ENCODE measurements at places on chromosomes 1 and 21. TPM values are rescaled to one million over a fixed set of nuclear protein-coding genes. Genes with fewer than 3 reads are reported as not detected.

DNA sequence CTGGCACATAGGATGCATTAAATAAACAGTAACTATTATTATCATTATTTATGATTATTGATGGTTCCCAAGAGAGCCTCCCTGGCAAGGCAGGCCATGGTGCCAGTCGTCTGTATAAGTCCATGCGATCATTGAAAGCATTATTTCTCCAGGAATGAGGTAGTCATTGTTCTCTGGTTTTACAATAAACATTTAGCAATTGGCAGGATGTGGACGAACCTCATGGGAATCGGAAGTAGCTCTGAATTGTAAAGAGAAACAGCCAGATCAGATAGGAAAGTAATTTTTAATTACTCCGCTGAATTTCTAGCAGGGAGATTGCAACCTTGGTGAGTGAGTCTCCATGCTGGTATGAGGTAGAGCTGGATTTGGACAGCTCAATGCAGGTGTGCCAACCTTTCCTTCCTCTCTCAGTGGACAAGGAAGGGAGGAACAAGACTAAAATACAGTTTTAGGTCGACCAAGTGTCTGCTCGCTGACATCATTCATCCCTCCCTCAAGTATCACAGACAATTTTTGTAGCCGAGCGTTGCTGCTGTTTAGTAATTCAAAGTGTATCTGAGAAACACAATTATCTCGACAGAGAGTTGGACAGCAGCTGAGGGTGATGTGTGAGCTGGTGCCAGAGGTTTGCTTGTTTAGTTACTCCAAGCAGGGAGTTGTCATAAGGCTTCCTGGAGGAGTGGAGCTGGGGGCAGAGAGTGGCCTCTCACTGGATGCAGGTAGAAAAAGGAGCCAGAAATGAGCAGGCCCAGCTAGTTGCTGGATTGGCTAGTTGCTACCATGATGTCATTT lies 250.8 kb downstream of the KCNJ6 start:
- no peak for DNase-seq

GRCh38 chr1:220113136-220113695 lies 19.3 kb downstream of the IARS2 start:
- no peak for DNase-seq

DNA sequence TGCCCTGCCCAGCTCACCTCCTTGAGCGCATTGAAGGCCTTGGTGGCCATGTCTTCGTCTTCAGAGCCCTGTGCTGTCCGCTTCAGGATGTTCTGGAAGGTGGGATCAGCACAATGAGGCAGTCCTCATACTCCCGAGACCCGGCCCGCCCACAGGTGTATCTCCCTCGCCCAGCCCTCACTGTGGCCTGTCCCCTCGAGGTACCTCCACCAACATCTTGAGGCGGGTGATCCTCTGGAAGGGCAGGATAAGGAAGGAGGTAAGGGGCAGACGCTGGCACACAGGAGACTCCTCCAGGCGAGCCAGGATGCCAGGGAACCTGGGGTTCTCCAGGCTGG lies 7.1 kb downstream of the ARHGEF19 start:
- DNase-seq: no peak

Gene DCLRE1B
- 7.6 TPM for polyA plus RNA-seq

Gene MYBPH
- 231 TPM for polyA plus RNA-seq
